ENCODE measurements at places on chromosomes 5 and 9. TPM values are rescaled to one million over a fixed set of nuclear protein-coding genes. Genes with fewer than 3 reads are reported as not detected.

Gene HEMGN
- total RNA-seq, result 1.7 TPM

Gene OTP
- total RNA-seq, result not detected

Gene SLC36A2
- not detected for total RNA-seq

Gene CSF1R
- 0.55 TPM for total RNA-seq

Gene ACTBL2
- total RNA-seq, result not detected

Gene ANKRA2
- 37.8 TPM for total RNA-seq

Gene CCL19
- total RNA-seq, result not detected

Gene ZNF608
- 1.0 TPM for total RNA-seq

Gene CXCL14
- not detected for total RNA-seq

Gene P4HA2
- 0.98 TPM for total RNA-seq

Gene CTSV
- total RNA-seq, result 0.08 TPM

GRCh38 chr9:112168197-112168596 is 6.9 kb downstream of the SUSD1 start:
- DNase-seq, result no peak

GRCh38 chr5:82396396-82396795 is 118.2 kb upstream of the RPS23 start:
- DNase-seq, result no peak

GRCh38 chr5:42900734-42901133 is 89.0 kb upstream of the SELENOP start:
- no peak for DNase-seq

GRCh38 chr9:109253637-109254284 is 67.1 kb downstream of the EPB41L4B start:
- DNase-seq, result no peak

GRCh38 chr9:133107961-133108793 is 12.9 kb downstream of the RALGDS start:
- no peak for DNase-seq

GRCh38 chr9:33340186-33340585 is 49.9 kb downstream of the NFX1 start:
- no peak for DNase-seq

DNA sequence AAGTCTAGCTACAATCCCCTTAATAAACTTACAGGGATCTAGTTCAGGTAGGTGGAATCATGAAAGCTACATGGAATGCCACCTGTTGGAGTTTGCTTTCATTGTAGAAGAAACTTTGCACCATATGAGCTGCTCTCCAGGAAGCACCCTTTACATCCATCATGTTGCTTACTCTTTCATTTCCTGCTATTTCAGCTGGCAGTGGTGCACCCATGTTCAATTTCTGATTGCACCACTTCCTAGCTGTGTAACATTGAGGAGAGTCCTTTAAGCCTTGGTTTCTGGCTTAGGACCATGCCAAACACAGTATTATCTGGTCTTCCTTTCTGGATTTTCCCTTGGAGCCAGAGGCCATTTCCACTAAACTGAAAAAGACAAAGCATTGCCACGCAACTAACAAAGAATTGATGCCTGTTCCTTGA is 123.3 kb upstream of the SLC12A2 start:
- no peak for DNase-seq

GRCh38 chr9:124894741-124895170 is 32.8 kb downstream of the ARPC5L start:
- peak; percentile 54 for DNase-seq

DNA sequence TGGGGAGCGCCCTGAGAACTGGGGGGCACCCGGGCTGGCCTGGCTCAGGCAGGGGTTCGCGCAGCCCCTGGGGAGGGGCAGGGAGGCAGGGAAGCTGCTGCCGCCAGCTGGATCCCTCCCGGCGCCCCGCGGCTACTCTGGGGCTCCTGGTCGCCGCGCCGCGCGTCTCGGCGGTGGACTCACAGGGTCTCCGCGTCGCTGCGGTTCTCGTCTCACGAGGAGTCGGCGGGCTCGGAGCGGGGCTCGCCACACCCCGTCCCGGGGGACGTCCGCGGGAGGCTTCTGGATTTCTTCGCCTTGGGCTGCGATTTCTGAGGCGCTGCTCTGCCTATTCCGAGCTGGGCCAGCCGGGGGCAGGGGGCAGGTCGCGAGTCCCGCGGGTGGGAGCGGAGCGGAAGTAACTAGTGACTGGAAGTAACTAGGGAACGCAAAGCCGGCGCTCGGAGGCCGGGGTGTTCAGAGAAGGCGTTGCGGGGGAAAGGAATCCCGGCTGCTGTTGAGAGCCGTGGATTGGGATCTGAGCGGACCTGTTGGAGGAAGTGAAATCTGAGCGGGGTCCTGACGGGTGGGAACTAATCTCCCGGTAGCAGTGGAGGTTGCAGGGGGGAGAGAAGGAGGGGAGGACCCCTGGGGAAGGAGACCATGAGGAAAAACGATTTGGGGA is 511 bp downstream of the CYSTM1 start:
- peak; percentile 53 for DNase-seq

DNA sequence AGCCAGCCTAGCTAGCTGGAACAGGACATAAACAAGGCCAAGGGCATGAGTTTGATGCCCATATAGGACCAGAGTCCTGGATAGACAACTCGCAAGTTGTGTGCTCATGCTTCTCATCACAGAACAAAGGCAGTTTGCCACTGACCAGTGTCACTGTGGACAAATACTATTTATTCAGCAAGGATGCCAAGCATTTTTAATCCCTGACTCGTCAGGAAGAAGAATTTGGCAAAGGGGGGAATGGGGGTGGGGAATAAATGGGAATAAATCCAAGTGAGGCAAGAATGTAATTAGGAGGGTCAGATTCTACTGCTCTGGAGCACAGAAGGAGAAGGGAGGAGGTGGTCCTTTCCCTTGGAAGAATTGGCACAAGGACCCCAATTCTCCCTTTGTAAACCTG is 46.8 kb upstream of the ANKRD55 start:
- DNase-seq, result no peak

- DNase-seq, result no peak
Observed at GRCh38 chr5:175248416-175248905, 195.5 kb downstream of the DRD1 start.

GRCh38 chr5:173238312-173239232 is 3.6 kb upstream of the NKX2-5 start:
- DNase-seq, result no peak

- DNase-seq, result no peak
Observed at GRCh38 chr9:130073373-130073772, 19.7 kb downstream of the GPR107 start.

GRCh38 chr5:56876327-56876726 is 33.1 kb upstream of the SETD9 start:
- no peak for DNase-seq

DNA sequence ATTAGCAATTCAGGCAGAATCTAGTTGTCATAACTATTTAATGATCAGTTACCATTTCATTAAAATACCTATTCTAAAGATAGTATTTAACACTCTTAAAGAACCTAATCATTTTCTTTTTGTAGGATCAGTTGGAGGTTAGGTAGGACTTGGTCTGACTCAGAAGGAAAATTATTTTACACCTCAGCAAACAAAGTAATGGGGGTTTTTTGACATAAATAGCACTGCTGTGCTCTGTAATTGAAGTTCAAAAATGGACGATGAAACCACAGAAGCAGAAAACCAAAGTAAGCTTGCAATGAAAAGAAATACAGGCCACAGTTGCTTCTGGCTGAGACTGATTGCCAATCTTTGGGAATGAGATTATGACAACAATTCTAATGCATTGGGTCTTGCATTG is 187.0 kb upstream of the TRPM3 start:
- DNase-seq, result no peak

- DNase-seq, result no peak
Observed at GRCh38 chr9:126945682-126946081, 31.1 kb downstream of the RALGPS1 start.

DNA sequence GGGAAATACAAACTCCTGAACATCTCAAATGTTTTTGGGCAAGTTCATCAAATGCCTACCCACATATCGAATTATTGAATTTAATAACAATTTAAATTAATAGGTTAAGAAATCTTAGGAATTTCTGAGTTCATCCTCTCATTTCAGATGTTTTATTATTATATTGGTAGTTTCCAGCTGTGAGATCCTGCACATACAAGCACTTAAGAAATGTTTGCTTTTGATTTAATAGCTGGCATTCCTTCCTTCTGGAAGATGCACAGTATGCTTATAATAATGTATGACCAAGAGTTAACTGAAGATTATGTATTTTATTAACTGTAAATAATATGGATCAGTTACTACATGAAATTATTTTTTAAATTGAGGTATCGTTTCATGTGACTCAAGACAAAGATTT is 13.9 kb downstream of the TNPO1 start:
- no peak for DNase-seq

- no peak for DNase-seq
Observed at GRCh38 chr5:160175438-160176218, 53.7 kb upstream of the FABP6 start.

DNA sequence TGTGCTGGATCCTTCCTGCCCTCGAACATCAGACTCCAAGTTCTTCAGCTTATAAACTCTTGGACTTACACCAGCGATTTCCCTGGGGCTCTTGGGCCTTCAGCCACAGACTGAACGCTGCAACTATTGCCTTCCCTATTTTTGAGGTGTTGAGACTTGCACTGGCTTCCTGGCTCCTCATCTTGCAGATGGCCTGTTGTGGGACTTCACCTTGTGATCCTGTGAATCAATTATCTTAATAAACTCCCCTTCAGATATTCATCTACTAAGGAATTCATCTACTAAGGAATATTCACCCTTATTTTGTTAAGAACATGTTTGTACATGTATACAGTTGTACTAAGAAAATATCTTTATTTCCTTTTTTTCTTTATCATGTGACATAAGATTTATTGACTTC is 1079.7 kb downstream of the CDH12 start:
- DNase-seq, result no peak

DNA sequence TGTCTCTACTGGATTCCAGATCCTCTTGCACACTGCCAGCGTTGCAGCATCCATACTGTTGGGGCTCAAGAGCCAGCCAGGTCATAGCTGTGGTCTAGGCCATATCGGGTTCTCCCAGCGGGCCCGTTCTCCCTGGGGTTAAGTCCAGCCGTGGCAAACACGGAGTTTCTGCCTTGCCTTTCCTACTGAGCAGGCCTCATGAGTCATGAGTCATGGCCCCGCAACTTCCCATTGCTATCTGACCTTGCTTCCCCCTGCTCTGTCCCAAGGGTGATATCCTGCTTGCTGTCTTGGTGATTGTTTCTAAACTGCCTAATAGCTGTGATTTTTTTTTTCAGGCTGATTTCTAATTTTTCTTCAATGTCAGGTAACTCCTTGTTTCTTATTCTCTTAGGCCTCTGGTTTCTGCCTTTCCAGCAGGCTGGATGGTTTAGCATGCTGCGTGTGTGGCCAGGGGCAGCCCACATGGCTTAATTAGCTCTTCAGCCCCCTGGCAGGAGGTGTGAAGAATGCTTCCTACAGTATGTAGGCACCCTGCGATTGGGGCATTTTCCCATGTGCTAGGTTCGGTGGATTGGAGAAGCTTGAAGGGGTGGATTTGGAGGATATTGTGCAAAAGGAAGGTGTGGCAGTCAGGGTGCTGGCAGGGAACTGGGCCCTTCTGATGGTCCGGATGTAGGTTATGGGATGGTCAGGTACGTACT is 18.7 kb downstream of the DAPK1 start:
- no peak for DNase-seq

GRCh38 chr5:84650429-84650828 is 265.7 kb upstream of the EDIL3 start:
- no peak for DNase-seq

GRCh38 chr9:135408476-135409254 is 70.9 kb upstream of the PPP1R26 start:
- DNase-seq, result no peak

DNA sequence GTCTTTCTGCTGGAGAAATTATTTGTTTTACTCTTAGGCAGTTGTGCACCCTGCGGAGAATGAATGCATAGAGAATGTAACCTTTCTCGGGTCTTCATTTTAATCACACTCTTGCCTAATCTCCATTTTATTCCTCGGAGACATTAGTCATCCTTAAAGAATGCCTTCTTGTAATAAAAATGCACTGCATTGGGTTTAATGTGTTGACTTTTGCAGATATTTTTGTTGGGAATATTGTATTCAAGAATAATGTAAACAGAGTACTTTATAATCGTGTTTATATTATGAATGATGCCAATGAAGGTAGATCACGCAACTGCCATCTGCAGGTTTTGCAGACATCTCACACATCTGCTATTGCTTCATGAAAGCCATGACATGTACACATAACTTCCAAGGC is 1093.9 kb upstream of the CDH6 start:
- no peak for DNase-seq

All from T-cell (primary cell).